ENCODE measurements at places on chromosomes 6 and 20.

GRCh38 chr6:167116838-167117228 lies 6.1 kb upstream of the CCR6 start:
- no peak for DNase-seq

GRCh38 chr6:101961357-101961756 lies 567.8 kb downstream of the GRIK2 start:
- no peak for DNase-seq

- DNase-seq = no peak
Observed at GRCh38 chr6:122426597-122426996, 27.1 kb downstream of the HSF2 start.

DNA sequence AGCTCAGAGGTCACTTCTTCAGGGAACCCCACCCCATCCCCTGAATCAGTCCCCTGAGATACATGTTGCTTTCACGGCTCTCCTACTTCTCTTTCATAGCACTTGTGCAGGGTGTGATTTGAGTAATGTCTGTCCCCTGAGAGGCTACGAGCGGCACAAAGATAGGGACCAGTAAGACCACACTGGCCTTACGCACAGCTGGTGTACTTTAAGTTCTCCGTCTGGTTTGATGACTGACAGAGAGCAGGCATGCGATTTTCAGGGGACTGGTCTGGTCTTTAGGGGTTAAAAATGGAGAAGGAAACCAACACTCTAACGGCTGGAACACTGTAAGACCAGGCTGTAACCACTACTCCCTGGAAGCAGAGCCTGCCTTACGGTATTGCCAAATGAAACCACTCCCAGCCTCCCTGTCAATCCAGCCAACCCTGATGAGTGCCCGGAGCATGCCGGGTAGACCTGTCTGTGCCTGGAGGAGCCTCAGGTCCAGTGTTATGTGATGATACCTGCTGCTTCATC lies 47.1 kb downstream of the ELMO2 start:
- no peak for DNase-seq

DNA sequence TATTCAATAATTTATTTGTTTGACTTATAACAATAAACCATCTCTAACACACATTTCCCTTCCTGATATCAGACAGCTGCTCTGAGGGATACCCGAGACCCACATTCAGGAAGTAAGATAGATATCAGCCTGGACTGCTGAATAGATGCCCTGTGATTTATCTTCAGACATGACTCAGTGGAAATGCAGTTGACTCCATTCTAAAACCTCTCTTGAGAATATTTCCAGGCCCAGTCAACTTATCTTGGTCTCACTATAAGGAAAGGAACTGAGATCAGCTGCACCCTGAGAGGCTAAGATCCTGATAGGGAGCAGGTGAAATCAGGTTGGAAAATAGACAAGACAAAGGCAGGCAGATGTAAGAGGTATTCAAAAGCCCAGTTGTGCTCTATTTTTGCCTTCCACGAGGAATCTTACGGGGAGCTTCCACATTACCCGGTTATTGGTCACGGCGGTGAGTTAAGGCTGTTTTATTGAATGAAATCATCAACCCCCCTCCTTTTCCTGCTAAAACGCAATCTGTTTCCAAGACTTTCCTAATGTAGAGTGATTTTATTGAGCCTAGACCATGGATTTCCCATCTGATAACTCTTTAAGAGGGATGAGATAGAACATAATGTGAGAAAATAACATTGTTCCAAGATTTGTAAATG lies 25.5 kb downstream of the C6orf15 start:
- no peak for DNase-seq

DNA sequence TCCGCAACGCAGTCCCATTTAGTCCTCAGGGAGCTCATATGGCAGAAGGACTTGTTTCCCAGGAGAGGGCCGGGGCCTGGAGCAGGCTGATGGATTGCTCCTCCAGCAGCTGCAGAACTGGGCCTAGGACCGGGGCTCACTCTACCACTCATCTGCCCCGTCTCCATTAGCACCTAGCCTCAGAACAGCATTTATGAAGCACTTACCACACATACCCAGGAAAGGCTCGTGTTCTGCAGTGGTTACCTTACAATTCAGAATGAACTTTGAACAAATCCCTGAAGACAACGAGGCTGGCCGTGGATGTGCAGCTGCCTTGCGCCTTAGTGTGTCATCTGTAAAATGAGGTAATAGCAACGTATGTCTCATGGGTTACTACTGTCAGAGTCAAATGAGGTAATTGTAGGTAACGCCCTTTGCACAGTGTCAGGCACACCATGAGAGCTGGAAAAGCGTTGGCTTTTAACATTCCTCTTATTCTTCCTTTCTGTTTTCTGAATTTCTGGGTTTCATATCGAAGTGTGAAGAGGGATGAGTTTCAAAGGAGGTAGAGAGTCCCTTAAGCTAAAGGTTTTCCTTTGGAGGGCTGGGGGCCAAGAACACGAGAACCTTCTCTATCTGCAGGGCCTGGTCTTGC lies 46.3 kb upstream of the CD93 start:
- DNase-seq = no peak

DNA sequence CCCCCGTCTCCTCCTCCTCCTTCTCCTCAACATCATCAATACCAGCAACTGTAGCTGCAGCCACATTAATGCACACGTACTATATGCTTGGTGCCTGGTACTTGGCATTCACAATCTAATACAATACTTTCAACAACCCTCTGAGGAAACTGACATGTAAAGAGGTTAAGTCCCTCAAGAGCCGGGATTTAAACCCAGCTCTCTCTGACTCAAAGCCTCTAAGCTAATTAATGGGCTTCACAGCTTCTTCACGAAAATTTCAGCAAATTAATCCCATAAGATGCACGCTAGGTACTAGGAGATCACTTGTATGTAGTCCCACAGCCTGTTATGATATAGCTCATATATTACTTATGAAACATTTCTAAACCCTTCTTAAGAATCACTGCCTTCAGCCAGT lies 73.1 kb upstream of the IPCEF1 start:
- no peak for DNase-seq

GRCh38 chr6:14728396-14729024 lies 517.4 kb upstream of the JARID2 start:
- no peak for DNase-seq

DNA sequence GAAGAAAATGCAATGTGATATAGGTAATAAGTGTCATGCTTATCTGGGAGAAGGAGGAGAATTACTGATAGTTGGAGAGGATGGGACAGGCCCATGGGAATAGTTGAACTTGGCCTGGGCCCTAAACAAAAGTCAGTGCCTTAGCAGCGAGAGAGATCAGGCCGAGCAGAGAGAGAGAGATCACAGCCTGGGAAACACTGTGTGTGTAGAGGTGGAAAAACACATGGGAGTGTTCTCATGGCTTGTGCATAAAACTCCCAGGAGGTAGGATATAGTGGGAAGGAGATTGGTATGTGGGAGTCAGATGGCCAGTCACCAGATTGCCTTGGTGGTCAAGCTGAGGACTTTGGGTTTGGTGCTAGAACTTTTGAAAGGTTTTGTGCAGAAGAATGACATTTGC lies 47.6 kb downstream of the FIG4 start:
- DNase-seq = no peak

- no peak for DNase-seq
Observed at GRCh38 chr6:154414021-154414813, 57.6 kb upstream of the IPCEF1 start.

- no peak for DNase-seq
Observed at GRCh38 chr20:63117661-63118302, 98.1 kb downstream of the YTHDF1 start.

- DNase-seq = no peak
Observed at GRCh38 chr6:28082939-28083338, 2.6 kb downstream of the ZNF165 start.

DNA sequence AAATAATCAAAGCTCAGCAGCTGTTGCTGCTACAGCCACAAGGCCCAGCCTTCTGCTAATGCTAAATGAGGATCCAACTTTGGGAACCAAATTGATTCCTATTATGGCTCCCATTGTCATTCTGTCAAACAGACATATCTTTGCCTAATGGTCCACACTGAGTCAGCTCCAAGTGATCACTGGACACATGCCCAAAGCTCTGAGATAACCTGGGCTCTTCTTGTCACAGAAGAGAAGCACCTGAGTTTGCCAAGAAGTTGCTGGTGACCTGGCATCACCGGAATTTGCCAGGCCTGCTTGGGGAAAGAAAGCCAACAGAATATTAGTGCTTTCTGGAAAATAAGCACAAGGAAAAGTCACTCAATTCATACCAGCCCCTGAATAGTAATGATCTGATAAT lies 5.8 kb downstream of the TNFRSF21 start:
- no peak for DNase-seq

DNA sequence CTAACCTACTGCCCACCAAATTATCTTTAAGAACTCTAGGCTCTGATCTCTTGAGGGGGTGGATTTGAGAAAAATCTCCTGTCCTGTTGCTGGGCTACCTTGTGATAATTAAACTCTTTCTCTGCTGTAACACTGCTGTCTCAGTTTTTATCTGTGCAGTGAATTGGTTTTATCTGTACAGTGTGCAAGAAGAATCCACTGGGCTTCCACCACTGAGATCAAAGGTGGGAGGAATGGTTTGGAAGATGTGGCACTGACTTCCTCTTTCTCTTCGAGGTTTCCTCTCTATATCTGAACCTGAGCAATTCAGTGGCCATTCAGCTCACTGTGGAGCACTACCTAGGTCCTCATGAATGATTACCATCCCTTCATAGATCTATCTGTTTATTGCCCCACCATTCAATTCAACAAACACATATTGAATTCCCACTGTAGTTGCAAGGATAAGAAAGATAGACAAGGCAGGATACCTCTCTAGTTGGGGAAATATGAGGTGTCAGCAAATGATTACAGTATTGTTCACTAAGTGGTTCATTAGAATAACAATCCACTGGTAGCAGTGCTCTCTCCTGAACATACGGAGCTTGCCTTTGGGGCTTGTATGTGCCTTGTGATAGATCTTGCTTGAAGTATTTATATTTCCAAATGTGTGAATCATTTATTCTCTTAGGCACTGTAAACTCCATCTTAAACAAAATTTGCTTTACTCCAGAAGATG lies 172.1 kb upstream of the ARG1 start:
- no peak for DNase-seq

GRCh38 chr20:44601801-44602204 lies 19.4 kb downstream of the PKIG start:
- DNase-seq = peak; percentile 77

DNA sequence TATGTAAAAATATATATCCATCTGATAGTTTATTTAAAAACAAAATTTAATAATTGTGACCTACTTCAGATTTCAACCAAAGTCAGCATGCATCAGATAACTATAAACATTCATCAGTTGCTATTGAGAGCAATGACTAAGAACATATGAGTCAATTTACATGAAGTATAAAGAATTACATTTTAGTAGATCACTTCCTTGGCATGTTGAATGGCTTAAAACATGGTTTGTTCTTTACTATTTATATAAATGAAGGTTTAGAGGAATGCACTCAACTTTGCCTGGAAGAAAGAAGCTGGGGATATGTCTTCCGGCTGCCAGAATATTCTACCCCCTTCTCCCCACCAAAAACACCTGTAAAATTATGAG lies 6.4 kb upstream of the FAM217A start:
- DNase-seq = no peak

DNA sequence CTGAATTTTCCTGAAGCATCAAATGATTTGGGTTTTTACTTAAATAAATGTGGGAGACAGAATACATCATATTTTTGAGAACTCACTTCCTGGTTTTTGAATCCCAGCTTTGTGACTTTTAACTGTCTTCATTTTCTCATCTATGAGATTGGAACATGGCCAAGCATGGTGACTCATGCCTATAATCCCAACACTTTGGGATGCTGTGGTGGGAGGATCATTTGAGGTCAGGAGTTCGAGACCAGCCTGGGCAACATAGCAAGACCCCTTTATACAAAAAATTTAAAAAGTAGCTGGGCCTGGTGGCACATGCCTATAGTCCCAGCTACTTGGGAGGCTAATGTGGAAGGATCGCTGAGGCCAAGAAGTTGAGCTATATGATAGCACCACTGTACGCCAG lies 122.3 kb downstream of the QKI start:
- DNase-seq = no peak

DNA sequence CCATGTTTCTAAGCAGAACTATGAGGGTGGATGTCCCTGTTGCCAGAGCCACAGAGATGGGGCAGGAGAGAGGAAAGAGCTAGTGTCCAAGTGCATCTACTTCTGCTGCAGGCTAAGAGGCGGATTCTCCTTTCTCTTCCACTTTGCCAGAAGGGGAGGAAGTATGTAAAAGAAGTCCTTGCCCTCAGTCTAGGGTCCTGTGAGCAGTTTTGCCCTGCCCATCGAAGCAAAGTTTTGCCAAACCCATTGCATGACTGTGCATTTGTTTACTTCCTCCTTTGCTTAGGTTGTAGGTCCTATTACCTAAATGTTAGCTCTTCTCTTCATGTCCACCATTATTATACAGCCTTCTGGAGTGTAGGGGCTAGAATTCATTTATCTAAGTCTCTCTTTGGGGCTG lies 106.2 kb upstream of the ARMC2 start:
- no peak for DNase-seq

- peak; percentile 72 for DNase-seq
Observed at GRCh38 chr6:106979435-106979884, 4.9 kb upstream of the CD24 start.

- no peak for DNase-seq
Observed at GRCh38 chr6:124119596-124119995, 315.9 kb downstream of the NKAIN2 start.

- DNase-seq = no peak
Observed at GRCh38 chr6:139763468-139764210, 389.2 kb upstream of the CITED2 start.

DNA sequence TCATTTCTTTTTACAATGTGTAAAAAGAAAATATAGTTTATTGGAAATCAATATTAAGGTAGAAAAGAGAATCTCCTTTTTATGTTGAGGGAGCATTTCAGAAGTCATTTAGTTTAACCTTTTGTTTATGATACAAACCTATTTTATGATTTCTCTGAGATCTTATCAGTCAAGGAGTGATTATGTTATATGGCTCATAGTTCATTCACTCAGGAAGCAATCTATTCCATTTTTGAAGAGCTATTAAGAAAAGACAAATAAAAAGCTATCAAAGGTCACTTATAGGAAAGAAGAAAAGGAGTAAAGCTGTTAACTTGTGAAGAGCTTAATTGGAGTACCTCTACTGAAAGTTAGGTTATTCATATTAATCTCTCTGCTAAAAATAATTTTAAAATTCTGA lies 526.6 kb upstream of the JAG1 start:
- no peak for DNase-seq

DNA sequence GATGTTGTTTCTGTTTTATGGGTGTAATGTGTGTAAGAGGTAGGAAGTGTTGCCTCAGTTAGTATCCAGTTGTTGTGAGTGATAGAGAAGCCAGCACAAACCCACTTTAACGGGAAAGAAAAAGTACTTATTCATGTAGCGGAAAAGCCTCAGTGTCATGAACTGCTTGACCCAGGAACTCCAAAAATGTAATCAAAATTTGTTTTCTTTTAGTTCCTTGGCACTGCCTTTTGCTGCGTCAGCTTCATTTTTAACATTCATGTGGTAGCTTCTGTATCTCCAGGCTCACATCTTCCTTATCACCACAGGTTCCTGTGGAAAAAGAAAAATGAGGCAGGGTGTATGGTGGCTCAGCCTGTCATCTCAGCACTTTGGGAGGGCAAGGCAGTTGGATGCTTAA lies 46.4 kb upstream of the CCDC28A start:
- no peak for DNase-seq

Measured in astrocyte of the cerebellum (primary cell).